ENCODE measurements at places on chromosomes 13 and 19. TPM values are rescaled to one million over a fixed set of nuclear protein-coding genes. Genes with fewer than 3 reads are reported as not detected.

CYP4F12 gene
- not detected for total RNA-seq

VSTM1 gene
- total RNA-seq, result not detected

DNA sequence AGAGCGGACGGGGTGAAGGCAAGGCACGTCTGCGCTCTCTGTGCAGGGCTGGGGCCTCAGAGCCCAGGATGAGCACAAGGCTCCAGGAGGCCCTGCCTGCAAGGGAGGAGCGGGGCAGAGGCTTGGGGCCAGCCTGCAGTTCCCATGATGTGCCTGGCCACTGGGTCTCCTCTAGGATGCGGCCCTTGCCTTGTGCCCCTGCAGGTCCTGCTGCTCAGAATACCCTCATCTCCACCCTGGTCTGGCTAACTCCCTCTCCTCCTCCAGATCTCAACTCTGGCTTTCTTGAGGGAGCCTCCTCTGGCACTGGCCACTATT is 27.8 kb downstream of the ELAVL1 start:
- no peak for DNase-seq

DACT3 gene
- total RNA-seq, result 11.3 TPM

TTYH1 gene
- not detected for total RNA-seq

GRCh38 chr19:18591735-18592385 is 3.3 kb downstream of the REX1BD start:
- no peak for DNase-seq

DNA sequence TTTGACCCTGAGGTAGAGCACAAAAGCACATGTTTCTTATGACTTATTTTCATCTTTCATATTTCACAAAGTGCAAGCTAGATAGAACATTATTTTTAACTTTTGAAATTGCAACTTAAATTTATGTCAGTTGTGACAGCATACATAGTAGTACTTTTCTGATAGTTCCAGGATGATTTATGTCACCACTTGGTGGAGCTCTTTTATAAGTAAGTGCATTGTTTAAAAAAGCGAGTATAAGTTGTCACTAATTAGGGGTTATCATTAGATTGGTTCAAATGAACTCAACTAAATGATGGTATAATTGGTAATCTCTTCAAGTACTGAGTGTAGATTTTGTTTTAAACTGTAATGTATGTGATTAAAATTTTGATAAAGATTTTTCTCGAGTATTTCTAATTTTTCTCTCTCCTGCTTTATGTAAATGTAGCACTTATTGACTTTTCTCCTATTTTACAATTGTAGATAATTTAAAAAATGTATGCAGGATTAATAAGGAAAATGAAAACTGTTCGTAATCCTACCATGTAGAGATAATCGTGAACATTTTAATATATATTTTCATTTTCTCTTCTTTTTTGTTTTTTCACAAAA is 31.1 kb downstream of the RB1 start:
- DNase-seq, result peak; percentile 61

DNA sequence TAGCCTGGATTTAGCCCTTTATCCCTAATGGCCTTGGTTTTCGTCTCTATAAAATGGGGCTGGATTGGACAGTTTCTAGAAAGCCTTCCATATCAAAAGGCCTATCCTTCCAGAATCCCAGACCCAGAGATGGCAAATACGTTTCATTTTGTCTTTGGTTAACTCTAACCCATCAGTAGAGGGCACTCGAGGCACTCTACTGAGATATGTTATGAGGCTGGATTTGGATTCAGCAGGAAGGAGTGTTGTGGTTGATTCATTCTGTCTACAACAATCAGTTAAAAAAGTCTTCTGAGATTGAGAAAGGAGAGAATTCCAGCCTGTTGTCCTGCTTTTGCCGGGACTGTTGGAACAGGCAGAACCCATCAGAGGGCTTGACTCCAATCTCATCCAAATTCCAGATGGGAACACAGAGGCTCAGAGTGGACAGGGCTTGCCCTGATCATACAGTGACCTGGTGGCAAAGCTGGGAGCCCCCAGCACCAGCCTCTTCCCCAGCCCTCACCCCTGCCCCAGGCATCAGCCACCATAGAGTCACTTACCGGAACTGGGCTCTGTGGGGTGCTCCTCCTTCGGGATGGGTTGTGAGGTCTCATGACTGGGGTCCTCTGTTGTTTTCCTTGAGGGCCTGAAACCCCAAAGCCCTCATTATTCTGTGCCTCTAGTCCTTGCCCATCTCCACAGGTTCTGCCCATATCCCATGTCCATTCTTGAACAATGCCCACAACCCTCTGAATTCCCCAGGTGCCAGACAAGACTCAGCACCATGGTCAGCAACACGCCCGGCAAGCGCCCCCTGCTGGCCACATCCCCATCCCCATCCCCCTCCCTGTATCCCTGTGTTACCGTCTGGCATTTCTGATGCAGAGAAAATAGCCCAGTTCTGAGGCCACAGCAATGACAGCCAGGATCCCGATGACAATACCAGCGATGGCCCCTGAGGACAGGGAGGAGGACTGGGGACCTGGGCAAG is 12.3 kb upstream of the ZNF180 start:
- DNase-seq, result peak; percentile 38

- peak; percentile 26 for DNase-seq
Observed at GRCh38 chr19:44576843-44577565, 36.4 kb upstream of the IGSF23 start.

GRCh38 chr13:21625366-21625765 is 21.4 kb upstream of the MICU2 start:
- DNase-seq, result peak; percentile 42

DNA sequence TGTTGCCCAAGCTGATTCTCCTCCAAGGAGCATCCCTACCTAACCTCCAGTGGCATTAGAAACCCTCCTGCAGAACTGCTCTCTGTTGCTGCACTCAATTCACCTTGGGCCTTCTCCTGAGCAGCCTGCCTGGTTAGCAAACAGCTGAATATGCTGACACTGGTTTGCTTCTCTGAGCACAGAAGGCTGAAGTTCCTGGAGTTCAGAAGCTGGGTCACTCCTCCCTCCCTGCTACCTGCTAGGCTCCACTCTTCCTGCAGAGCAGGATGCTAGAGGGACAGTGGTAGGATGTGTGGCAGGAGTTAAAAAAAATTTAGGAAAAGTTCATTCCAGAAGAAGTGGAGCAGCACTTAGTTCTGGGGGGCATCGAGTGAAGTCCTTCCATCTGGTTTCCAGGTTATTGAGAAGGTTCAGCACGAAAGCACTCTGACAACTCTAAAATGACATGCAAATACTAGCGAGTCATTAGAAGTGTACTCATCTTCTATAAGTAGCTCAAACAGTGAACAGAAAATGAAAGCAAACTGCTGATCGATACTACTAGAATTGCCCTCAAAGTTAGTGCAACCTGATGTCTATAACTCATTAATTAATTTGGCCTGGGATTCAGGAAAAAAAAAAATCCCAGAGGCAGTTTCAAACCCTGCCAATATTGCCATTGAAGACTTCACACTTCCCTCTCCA is 293.7 kb downstream of the POU4F1 start:
- no peak for DNase-seq

GRCh38 chr19:11041194-11041593 is 48.1 kb upstream of the LDLR start:
- no peak for DNase-seq

- DNase-seq, result no peak
Observed at GRCh38 chr19:14300303-14300702, 80.9 kb upstream of the ADGRE5 start.

- DNase-seq, result no peak
Observed at GRCh38 chr19:6556480-6557195, 25.8 kb downstream of the TNFSF9 start.

DNA sequence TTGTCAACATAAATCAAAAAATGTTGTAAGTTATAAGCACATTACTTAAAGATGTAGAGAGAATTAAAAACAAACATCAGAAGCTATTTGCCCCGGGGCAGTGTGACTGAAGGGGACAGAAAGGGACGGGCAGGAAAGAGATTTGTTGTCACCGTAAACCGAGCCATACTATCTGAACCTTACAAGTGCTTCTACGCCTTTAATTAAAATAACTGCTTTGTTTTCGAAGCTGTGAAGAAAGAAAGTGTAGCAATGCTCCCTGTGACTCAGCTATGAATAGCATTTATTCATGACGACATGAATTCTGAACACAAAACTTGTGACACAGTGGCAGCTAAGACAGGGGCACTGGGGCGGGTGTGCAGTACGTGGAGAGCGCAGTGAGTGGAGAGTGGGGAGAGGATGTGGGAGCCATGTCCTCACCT is 30.0 kb downstream of the ZNF787 start:
- peak; percentile 79 for DNase-seq

CYP4F3 gene
- not detected for total RNA-seq

DNA sequence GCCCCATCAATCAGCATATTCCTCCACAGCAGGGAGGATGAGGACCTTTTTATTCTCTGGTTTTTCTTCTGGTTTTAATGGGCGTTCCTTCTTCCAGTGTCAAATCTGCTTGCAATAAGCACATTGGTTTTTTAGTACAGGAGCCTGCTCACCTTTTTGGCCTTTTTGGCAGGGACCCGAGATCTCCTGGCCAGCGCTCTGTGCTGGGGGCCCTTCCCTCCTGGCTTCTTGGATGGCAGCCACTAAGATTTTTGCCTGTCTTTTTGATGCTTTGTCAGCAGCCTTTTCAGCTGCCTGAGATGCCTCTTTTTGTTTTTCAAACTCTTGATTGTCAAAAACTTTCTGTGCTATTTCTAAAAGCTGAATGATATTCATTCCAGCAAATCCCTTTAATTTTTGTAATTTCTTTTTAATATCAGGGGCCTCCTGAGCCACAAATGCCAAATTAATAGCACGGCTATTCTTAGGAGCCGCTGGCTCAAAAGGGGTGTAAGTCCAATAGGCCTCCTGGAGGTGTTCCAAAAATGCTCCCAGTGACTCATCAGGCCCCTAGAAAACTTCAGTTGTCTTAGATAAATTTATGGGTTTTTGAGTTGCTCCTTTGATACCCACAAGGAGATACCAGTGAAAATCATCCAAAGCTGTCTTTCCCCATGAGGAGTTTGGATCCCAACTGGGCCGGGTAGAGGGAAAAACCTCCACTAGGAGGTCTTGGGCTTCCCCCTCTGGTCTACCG is 73.0 kb downstream of the ZNF100 start:
- no peak for DNase-seq
